ENCODE measurements at places on chromosomes 5 and 9. TPM values are rescaled to one million over a fixed set of nuclear protein-coding genes. Genes with fewer than 3 reads are reported as not detected.
A peak's percentile ranks its signal among the peaks of the same experiment; 100 is the strongest.

DNA sequence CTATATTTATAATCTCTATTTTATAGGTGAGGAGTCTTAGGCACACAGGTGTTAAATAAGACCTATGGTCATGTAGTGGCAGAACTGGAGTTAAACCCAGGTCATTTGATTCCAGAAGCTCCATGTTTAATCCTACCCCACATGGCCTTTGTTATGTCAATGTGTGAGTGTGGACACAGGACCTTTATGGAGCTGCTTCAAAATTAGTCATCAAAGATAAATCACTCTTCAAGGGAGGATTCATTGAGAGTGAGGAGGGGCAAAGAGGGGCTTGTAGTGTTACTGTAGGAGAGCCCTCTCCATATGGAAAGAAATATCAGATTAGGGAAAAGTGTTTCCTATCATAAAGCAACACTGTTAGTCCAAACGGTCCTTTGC, 74.6 kb upstream of the ARRDC3 start:
- no peak overlapping the region for H3K27ac ChIP-seq
- DNase-seq: no peak
- no peaks in the 10 kb centered on the region for H3K36me3 ChIP-seq

GRCh38 chr5:167759057-167759821, 532.2 kb upstream of the WWC1 start:
- no peaks in the 10 kb centered on the region for H3K4me1 ChIP-seq
- H3K27me3 ChIP-seq: no peaks in the 10 kb centered on the region
- H3K4me3 ChIP-seq: no peak overlapping the region

DNA sequence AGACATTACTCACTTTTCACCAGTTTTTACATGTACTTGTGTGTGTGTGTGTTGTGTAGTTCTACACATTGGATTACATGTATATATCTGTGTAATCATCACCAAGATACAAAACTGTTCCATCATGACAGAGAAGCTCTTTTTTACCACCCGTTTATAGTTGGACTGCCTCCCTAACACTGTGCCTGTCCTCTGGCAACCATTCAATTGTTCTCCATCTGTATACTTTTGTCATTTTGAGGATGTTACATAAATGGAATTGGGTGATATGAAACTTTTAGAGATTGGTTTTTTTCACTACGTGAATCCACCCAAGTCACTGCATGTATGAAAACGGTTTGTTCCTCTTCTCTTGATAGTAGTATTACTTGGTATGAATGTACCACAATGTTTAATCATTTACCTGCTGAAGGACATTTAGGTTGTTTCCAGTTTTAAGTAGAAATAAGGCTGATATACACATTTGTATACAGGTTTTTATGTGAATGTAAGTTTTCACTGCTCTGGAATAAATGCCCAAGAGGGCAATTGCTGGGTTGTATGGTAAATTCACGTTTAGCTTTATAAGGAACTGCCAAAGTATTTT, 126.2 kb downstream of the MAPKAP1 start:
- no peaks in the 10 kb centered on the region for H3K27me3 ChIP-seq
- H3K4me1 ChIP-seq: no peaks in the 10 kb centered on the region
- no peak overlapping the region for H3K4me3 ChIP-seq

LECT2 gene
- total RNA-seq: not detected

DNA sequence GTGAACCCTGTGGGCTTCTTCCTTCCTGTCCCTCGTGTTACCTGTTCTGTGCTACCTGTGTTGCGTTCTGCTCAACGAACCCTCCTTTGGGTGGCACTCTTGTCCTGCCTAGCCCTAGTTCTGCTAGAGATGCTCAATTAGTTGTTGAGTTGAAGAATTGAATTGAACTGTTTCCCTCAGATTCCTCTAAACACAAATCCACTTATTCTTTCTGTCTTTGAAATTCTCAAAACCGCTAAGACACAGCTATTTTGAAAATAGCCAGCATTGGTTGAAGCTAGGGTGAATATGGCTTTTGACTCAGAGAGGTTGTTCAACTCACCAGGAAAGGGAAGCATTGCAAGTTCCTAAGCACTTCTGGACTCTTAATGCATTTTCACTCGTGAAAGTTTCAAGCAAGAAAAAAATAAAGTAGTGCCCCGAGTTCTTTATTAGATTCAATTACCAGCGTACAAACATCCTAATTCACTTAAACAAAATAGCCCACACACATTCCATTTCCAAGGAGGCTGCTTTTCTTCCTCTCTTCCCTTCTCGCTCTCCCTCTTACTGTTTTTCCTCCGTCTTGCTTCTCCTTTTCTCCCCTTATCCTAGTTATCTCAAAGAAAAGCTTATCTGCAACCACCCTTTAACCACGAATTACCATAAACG, 642 bp upstream of the ITGA1 start:
- no peaks in the 10 kb centered on the region for H3K27me3 ChIP-seq
- H3K36me3 ChIP-seq: no peaks in the 10 kb centered on the region
- peak; percentile 65 for DNase-seq
- H3K27ac ChIP-seq: peak overlapping the region; percentile 80
